ENCODE measurements at places on chromosomes 12 and 14.

DNA sequence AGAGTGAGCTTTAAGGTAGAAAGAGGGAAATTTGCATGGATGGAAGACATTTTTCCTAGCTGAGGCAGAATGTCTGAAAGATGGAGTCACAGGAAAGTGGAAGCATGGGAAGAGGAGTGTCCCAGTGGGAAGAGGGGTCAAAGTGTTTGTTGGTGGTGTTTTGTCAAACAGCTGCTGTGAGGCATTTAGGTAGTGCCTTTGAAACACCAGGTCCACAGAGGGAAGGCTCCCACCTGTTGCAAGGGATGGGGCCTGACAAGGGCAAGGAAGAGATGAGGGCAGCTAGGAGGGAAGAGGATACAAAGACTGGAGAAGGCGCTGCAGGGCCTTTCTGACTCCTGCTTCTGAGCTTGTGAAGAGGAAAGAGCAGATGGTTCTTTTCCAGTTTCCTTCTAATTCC, 91.8 kb upstream of the CISTR start:
- no peak for DNase-seq

DNA sequence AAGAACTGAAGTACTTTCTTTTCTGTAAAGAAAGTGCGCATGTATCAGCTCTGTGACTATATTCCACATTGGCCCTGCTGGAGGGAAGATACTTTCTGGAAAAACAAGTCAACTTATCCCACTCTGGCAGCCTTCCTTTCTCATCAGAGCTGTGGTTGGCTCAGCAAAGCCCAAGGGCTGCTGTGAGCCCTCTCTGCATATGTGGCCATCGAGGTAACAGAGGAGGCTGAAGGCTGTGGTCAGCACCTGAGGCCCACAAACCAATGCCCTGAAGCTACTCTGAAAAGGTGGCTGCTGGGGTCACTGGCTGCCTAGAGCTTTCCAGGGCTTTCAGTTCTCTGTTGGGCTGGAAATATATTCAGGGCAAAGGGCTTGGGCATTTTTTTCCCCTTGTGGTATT, 70.8 kb upstream of the IGF1 start:
- DNase-seq: no peak

DNA sequence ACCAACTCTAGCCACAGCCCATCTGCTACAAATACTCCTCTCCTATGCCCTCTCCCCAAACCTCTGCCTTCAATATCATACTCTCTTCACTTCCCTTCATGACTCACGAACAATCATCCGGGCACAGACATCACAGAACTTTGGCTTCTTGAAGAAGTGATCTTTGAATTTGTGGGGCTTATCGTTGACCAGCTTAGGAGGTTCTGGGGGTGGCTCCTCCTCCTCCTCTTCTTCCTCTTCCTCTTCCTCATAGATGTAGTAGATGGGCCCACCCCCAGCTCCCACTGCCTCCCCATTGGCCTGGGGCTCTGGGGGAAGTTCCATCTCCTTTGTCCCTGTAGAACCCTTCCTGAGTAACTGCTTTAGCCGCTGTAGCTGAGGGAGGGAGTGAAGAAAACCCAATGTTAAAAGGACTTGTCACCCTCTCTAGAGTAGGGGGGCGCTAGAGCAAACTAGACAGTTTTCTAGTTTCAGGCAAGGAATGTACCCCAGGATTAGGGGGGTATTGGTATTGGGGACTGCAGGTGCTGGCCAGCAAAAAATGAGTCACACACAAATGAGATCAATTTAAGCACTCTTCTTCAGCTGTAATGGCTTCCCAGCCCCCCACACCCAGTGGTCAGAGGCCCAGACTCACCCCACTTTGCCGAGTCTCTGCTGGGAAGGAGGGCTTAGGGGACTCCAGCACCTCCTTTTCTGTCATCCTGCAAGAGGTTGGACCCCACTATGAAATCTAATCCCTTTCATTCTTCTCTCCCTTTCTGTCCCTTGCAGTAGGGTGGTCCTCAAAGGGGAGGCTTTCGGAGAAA, 1.8 kb downstream of the STAC3 start:
- no peak for DNase-seq

GRCh38 chr14:68823434-68824206, 30.8 kb upstream of the ZFP36L1 start:
- DNase-seq: no peak

DNA sequence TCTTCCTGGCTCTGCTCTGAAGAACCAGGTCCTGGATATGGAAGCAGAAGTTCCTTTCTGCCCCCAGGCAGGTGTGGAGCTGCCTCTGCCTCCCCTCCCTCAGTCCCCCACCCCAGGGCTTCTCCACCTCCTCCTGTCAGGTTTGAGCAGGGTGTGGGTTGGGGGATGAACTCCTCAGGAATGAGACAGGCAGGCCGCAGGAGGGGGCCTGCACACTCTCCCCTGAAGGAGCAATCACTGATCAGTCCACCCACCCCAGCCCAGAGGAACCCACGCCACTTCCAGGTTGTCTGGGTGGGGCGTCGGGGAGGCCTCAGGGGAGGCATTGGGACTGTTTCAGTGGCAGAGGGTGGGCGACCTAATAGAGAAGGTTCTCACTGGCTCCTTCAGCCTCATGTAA, 26.6 kb downstream of the FAIM2 start:
- no peak for DNase-seq

DNA sequence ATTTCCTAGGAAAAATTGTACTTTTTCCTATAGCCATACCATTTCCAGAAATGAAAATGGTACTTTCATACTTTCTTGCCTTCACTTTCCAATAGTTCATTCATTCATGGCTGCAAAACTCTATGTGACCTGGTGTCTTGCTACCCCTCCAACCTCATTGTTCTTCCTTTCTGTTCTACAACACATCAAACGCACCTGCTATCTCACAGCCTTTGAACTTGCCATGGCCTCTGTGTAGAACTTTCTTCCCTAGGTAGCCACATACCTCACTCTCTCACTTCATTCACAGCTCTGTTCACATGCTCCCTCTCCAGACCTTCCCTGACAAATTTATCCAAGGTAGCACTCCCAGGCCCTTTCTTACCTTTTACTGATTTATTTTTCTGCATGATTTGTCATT, 149.2 kb downstream of the DUSP6 start:
- no peak for DNase-seq

GRCh38 chr12:123479442-123480180, 21.7 kb downstream of the SNRNP35 start:
- no peak for DNase-seq

DNA sequence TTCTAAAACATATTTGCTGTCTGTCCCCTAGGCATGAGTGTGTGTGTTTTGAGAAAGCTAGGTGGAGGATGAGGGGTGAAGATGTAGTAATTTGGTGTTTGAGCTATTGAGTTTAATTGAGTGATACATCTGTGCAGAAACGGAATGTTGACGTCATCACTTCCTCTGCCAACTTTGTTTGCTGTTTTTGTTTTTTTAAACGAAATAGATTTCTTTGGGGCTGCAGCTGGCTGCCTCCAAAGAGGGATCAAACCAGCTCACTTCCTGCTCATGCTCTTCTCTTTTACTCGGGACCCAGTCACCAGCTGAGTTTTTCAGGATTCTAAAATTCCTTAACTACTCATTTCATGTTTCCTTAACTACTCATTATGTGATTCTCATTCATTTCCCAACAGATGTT, 19.5 kb upstream of the CRACR2A start:
- no peak for DNase-seq

- DNase-seq: peak; percentile 42
Measured at GRCh38 chr14:76958020-76958979, 70.2 kb downstream of the IRF2BPL start.

- no peak for DNase-seq
Measured at GRCh38 chr14:83535444-83535843, 1994.5 kb upstream of the FLRT2 start.

- DNase-seq: no peak
Measured at GRCh38 chr12:129211862-129212630, 358.8 kb downstream of the GLT1D1 start.

- DNase-seq: peak; percentile 54
Measured at GRCh38 chr14:68719634-68720384, 73.1 kb downstream of the ZFP36L1 start.

GRCh38 chr12:63045020-63045860, 105.8 kb downstream of the AVPR1A start:
- no peak for DNase-seq

DNA sequence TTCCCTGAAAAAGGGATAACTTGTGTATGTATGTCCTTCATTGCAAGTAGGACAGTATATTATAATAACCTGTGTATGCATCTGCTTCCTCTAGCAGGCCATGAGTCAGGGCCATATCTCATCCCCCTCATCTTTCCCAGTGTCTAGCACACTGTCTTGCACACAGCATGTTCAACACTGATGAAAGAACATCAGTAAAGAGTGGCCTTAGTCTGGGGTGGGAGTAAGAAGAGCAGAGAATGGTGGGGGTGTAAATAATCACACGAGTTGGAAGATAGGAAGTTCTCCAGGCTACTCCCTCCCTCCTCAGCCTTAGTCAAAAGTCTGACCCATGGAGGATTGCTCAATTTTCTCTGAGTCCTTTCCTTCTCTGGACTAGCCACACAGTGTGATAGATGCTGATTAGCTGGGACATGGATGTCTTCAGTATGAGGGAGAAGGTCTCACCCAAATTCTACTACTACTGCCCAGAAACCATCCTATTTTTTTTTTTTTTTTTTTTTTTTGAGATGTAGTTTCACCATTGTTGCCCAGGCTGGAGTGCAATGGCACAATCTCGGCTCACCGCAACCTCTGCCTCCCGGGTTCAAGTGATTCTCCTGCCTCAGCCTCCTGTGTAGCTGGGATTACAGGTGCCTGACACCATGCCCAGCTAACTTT, 14.6 kb upstream of the SP1 start:
- DNase-seq: no peak

- DNase-seq: no peak
Measured at GRCh38 chr12:1749019-1749418, 58.1 kb downstream of the ADIPOR2 start.

- DNase-seq: no peak
Measured at GRCh38 chr12:41795051-41795600, 349.5 kb downstream of the GXYLT1 start.

- no peak for DNase-seq
Measured at GRCh38 chr12:21773806-21774205, 700 bp downstream of the KCNJ8 start.

DNA sequence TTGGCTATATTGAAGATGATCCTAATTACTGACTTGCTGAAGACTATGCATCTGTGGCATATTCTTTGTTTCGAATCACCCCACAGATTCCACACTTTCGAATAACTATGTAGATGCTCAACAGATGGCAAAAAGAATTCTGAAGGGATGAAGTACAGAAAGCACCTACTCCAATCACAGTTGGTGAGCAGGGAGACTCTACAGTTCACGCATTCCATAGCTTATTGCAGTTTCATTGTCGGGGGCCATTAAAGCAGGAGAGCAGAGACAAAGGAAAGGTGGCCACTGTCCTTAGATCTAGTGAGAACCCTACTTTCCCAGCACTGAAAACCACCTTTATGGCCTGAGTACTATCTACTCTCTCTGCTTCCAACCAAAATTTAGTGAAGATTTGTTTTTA, 191.9 kb downstream of the STXBP6 start:
- no peak for DNase-seq

DNA sequence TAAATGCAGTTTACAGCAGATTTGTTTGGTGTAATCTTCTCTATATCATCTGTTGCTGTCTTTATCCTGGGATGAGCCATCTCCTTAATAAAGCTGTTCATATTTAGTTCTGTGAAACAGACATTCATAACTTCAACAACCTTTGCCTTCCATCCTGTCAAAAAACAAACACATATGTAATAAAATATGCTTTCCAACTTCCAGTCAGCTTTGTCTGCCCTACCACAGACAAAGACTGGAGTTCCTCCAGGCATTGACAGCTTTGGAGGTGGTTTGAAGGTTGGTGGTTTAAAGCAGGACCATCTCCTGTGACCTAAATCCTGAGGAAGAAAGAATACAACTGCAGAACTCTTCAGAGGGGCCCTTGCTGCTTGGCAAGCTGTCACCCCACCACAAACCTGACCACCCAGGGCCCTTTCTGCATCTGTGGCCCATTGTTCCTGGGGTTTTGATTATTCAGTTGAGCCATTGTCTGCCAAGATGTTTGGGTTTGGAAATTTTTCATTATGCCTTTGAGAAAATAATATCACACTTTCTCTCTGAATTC, 28.2 kb upstream of the PTGR2 start:
- no peak for DNase-seq

GRCh38 chr12:130557886-130558765, 158.0 kb downstream of the RIMBP2 start:
- no peak for DNase-seq

- DNase-seq: no peak
Measured at GRCh38 chr12:90280033-90280432, 571.4 kb upstream of the ATP2B1 start.

DNA sequence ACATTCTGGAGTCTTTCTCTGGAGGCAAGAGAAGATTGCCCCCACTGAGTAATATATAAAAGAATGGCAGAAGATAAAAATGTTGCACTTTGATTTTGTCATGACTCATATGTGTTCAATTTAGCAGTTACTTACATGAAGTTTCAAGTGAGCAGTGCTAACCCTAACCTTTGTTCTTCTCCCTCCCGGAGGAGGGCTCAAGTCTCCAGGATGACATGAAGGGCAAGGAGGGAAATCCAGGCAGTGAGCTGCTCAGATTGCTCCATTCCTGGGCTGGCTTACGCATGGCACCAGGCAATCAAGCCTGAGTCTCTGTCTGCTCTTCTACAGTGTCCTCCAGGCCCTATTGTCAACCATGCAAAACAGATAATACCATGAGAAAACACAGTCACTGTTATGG, 322.3 kb downstream of the DUSP6 start:
- no peak for DNase-seq

DNA sequence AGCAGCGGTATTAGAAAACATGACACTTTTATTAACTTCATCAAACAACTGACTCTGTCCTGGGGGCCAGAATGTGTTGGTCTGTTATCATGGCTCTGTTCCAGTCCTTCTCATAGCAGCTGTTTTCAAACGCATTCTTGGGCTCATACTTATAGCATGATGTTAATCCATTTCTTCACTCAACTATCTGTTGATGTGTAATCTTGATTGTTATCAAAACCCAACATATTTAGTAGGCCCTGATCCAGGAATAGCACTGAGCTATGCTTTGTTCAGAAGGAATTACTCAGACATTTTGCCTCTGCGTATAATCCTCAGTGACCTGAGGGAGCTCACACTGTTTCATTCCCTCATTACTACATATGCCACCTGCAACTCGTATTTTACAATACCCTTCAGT, 315.9 kb downstream of the BMP4 start:
- DNase-seq: no peak

- peak; percentile 97 for DNase-seq
Measured at GRCh38 chr14:76961631-76962302, 66.7 kb downstream of the IRF2BPL start.

GRCh38 chr12:6363330-6364043, 11.9 kb downstream of the SCNN1A start:
- peak; percentile 71 for DNase-seq
